A549 treated with RU486 at 1 μM for 4 hours (cell line): ENCODE measurements at places on chromosomes 11 and 22. TPM values are rescaled to one million over a fixed set of nuclear protein-coding genes. Genes with fewer than 3 reads are reported as not detected.

The MS4A3 gene
- not detected in 5 replicates for total RNA-seq

The RIC3 gene
- total RNA-seq = 1.8 to 2.5 TPM (median 2.4 TPM) in 5 replicates

The MAPK8IP2 gene
- total RNA-seq = 2.2 to 4.2 TPM (median 3.8 TPM) in 5 replicates

The MYOD1 gene
- total RNA-seq = not detected in 5 replicates

The ATG13 gene
- total RNA-seq = 48.1 to 59.5 TPM (median 55.8 TPM) in 5 replicates

The PGA5 gene
- total RNA-seq = not detected in 5 replicates

The NLRP14 gene
- total RNA-seq = not detected in 5 replicates

The SLC25A18 gene
- 0.06 TPM in 1 of 5 replicates, not detected in the others for total RNA-seq

The TEX12 gene
- total RNA-seq = not detected in 5 replicates
